Stimulated activated CD4-positive, alpha-beta T cell treated with anti-CD3 and anti-CD28 coated beads, Interleukin-4, amount 100 ng/mL, for 48 hours (primary cell): ENCODE measurements at places on chromosomes 16 and 17.

DNA sequence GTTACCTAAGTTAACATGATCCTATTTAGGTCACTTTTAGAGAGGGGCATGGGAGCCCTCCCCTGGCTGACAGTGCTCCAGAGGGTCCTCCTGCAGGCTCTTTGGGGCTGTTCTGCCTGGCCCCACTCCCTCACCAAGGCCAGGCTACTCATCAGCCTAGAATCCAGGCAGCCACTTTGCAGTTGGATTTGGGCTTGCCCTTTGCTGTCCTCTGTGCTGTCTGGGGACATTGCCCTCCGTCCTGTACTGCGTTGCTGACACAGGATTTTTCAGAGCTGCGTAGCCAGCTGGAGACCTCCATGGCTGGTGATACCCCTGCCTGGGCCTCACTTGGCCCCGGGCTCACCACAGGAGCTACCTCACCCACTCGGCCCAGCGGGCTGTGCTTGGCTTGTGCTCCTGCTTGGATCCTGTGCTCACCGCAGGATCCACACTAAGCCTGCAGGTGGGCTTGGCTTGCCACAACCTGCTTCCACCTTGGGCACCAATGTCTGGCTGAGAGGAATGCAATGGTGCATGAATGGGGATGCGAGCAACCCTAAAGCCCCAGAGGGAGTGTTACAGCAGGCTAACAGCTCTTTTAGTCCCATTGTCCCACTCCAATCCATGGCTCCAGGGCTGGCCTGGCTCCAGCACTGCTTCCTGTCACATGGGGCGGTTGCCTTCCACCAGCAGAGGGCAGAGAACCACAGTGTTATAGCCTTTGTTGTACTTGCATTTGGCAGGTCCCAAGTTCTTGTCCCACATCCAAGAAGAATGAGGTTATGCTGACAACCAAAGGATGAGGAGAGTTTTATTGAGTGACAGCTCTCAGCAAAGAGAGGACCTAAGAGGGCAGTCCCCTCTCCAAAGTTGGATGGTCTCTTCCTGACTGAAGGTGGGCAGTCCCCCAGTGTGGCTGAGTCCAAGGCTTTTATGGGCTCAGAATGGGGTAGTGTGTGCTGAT lies 21.5 kb downstream of the CCL4 start:
- no peak for DNase-seq

GRCh38 chr17:56358651-56359050 lies 205.4 kb downstream of the ANKFN1 start:
- no peak for DNase-seq

DNA sequence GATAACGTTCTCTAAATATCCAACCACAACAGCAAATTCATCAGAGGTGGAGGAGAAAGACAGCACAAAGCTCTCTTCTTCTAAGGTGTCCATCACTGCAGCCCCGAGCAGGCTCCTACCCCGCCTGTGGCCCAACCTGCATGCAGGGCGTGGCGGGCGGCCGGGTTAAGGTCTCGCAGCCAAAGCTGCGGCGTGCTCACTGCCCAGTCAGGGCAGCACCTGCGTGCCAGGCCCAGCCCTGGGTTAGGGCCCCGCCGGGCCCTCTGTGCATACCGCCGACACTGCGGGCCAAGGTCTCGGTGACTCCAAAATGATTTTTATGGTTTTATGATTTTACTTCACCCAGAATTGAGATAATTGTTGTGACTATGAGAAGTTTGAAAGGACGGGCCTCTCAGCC lies 57.8 kb downstream of the FOXK2 start:
- no peak for DNase-seq

DNA sequence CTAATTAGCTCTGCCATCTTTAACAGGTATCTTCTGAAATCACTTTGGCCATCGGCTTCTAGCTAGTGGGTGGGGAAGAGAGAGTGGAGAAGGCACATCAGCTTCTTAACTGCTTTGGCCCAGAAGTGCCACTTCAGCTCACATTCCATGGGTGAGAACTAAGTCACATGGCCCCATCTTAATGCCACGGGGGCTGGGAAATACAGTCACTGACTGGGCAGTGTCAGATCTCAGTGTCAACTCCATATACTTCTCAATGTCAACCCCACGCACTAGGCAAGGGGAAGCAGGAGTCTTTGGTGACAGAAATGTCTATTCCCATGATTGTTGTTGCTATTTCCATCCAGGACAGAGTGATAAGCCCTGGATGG lies 29.4 kb downstream of the CCR7 start:
- DNase-seq: no peak

DNA sequence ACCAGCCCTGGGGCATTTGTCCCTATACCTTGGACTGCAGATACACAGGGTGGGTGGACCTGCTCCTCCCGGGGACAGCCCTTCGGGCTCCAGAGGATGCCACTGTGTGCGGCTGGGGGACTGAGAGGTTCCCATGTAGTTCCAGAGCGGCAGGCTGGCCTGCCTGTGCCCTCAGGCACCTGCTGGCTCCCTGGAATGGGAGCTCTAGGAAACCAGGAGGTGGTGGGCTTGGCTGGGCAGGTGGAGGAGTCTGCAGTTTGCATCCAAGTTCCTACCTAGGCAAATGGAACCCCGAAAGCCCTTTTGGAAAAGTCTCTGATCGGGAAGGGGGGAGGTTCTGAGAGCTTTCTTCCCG lies 982 bp downstream of the DBNDD1 start:
- no peak for DNase-seq

- DNase-seq: no peak
Measured at GRCh38 chr17:50938821-50939541, 72.8 kb upstream of the TOB1 start.

DNA sequence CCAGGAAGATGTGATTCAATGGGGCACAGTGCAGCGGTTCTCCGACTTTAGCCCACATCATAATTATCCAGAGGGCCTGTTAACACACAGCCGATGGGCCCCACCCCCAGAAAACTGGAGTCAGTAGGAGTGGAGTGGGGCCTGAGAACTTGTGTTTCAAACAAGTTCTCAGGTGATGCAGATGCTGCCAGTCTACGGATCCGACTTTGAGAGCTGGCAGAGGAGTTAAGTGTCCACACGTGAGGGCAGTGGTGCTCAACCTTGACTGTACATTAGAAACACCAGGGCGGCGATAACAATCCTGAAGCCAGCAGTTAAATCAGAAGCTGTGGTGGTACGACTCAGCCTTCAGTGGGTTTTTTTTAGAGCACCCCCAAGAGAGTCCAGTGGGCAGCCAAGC lies 75.0 kb downstream of the GPRC5B start:
- no peak for DNase-seq

DNA sequence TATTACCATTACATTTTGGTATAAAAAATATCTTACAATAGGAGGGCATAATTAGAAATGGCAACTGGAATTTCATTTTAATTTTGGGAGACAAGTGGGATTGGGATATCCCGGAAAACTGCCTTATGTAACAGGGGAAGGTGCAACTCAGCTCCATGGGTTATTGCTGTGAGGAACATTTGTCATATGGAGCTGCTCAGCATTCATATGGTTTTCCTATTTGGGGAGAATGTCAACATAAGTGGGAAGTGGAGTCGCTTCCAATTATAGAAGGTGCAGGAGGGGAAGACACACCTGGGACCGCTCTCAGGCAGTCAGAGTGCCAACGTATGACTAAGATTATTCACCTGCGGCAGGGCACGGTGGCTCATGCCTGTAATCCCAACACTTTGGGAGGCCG lies 10.7 kb downstream of the ODF4 start:
- DNase-seq: no peak

- no peak for DNase-seq
Measured at GRCh38 chr16:65318138-65318537, 196.3 kb upstream of the CDH11 start.

GRCh38 chr16:23640615-23640930 lies 537 bp downstream of the PALB2 start:
- no peak for DNase-seq

- no peak for DNase-seq
Measured at GRCh38 chr16:53984936-53985335, 281.0 kb downstream of the FTO start.

- no peak for DNase-seq
Measured at GRCh38 chr16:83581082-83581481, 226.7 kb upstream of the HSBP1 start.

GRCh38 chr16:53757971-53758609 lies 54.1 kb downstream of the FTO start:
- DNase-seq: no peak

GRCh38 chr16:72983241-72983640 lies 64.7 kb downstream of the ZFHX3 start:
- DNase-seq: no peak

- no peak for DNase-seq
Measured at GRCh38 chr17:9074131-9074530, 52.8 kb downstream of the NTN1 start.

DNA sequence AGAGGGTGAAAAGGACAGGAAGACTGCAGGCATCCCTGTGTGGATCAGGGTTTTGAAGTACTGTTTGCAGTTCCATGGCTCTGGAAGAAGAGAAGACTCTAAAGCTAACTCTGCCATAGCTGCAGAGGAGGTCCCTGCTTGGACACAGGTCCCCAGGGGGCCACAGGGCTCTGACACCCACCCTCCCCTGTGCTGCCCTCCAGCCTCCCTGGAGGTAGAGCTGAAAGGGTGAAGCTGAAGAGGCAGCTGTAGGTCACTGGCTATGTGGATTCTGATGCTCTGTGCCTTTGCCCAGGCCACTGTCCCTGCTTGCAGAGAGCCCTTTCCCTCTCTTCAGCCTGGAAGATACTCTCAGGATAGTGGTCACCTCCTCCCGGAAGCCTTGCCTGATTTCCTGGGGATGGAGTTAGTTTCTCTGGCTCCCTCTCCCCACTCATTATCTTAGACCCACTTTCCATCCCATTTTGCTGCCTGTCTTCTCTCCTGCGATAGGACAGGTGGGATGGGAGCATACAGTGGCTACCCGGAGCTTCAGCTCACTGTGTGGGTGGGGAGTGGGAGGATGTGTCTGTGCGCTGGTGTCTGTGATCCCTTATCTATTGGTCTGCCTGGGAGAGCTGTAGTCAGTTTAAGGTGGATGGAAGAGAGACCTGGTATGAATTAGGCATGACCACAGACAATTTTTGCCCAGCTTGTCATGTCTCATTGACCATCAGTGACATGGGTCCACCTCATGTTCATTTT lies 89.8 kb upstream of the TMEM97 start:
- no peak for DNase-seq

DNA sequence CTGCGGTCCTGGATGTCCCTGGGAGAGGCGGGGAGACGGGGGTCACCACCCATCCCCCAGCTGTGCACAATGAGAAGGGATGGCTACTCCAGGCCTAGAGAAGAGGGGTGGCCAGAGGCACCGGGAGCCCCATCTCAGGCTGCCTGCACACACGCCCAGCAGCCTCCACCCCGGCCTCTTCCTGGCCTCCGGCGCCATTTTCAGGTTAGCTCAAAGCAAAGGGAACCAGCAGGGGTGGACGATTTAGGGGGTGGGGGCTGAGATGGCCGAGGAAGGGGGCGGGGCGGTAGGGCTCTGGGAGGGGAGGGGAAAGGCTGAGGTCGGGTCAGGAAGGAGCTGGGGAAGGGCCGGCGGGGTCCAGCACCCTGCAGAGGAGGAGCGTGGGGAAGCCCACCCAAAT lies 42.8 kb downstream of the SRCIN1 start:
- DNase-seq: no peak

- no peak for DNase-seq
Measured at GRCh38 chr17:49213399-49213798, 2.9 kb downstream of the ABI3 start.

GRCh38 chr17:16491131-16491702 lies 776 bp downstream of the LRRC75A start:
- peak; percentile 11 for DNase-seq

DNA sequence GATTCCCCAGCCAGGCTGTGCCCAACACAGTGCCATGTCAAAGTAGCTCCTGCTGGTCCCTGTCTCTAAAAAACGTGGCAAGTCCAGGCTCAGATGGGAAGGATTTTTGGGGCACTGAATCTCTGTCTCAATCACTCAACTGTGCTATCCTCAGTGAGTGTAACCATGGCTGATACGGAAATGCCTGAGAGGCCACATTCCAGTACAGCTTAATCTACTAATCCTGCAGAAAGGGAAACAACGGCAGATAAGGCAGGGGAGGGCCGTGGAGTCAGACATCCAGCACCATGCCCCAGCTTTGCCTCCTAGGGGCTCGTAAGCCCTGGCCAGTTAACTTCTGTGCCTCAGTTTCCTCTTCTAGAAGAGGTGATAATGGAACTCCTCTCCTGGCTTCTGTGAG lies 251.7 kb downstream of the CPPED1 start:
- DNase-seq: no peak

DNA sequence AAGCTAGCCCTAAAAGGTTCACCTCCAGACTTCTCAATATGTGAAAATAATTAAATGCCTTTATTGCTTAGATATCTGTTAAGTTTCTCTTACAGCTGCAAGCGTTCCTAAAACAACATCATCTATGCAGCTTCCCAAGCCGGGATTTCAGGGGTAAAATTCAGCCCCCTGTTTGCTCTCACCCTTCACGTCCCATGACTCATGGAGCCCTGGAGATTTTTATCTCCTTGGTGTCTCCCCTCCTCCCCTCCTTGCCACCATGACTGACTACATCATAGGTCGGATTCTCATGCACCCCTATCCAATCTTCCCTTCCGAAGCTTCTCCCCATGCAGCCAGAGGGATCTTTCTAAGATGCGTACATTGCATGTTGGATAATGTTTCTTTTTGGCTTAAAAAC lies 21.0 kb upstream of the CACNG4 start:
- DNase-seq: no peak

DNA sequence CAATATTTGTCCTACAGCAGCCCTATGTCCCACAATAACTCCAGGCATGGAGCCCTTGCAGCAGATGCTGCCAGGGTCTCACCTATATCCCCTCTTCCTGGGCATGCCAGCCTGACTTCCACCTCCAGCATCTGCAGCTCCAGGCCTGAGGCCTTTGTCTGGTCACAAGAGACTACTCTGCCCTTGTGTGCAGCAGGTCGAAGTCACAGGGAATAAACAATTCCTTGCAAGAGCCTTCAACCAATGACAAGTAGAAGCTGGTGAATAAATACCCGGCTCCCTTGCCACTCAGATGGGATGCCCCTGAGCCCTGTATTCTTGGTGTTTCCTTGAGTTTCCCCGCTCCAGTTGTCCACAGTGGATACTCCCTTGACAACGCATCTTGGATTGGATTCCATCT lies 23.0 kb downstream of the CES1 start:
- no peak for DNase-seq
